ENCODE measurements at places on chromosomes 7 and 10.

DNA sequence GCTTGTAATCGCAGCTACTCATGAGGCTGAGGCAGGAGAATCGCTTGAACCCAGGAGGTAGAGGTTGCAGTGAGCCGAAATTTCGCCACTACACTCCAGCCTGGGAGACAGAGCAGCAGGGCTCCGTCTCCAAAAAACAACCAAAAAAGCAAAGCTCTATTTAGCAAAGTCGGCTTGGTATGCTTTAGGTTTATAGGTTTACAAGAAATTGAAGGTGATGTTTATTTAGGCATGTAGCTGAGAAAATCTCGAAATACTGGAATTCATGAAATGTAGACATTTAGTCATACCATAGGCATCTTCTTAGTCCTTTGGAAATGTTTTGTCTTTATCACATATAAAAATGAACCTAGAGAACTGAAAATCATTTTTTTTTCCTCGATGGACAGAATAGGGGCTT, 453.8 kb upstream of the ANKRD30A start:
- DNase-seq = no peak

DNA sequence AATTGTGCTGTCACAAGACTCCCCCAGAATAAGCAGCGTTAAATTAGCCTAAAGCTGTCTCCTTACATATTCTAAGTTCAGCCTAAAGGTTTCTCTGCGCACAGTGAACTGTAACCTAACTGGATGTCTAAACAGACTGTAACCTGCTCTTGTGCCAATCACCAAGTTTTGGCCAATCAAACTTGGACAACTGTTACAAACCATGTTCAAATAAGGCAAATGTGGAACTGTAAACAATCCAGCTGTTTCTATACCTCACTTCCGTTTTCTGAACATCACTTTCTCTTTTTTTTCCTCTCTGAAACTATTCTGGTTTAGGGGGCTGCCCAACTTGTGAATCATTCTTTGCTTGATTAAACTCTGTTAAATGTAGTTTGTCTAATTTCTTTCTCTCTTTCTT, 252.2 kb upstream of the HABP2 start:
- no peak for DNase-seq

GRCh38 chr10:6348096-6348874, 145.6 kb downstream of the PFKFB3 start:
- DNase-seq = peak; percentile 50

DNA sequence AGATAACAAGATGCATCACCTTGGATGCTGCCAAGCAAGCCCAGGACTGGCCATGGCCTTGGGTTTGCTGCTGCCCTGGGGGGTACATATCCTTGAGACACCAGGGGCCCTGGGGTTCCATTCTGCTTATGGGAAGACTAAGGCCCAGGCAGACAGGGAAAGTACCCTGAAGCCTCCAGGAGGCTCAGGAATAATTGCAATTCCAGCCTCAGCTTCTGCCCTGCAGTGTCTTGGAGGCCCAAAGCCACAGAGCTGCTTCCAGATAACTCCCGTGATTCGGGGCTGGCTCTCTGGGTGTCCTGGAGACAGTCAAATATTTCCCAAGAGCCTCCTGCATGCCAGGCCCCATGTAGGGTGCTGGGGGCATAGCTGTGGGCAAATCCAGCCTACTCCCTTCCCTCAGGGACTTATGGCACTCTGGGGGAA, 22.6 kb downstream of the MYL10 start:
- no peak for DNase-seq

GRCh38 chr7:101169110-101169837, 3.9 kb upstream of the VGF start:
- DNase-seq = no peak

DNA sequence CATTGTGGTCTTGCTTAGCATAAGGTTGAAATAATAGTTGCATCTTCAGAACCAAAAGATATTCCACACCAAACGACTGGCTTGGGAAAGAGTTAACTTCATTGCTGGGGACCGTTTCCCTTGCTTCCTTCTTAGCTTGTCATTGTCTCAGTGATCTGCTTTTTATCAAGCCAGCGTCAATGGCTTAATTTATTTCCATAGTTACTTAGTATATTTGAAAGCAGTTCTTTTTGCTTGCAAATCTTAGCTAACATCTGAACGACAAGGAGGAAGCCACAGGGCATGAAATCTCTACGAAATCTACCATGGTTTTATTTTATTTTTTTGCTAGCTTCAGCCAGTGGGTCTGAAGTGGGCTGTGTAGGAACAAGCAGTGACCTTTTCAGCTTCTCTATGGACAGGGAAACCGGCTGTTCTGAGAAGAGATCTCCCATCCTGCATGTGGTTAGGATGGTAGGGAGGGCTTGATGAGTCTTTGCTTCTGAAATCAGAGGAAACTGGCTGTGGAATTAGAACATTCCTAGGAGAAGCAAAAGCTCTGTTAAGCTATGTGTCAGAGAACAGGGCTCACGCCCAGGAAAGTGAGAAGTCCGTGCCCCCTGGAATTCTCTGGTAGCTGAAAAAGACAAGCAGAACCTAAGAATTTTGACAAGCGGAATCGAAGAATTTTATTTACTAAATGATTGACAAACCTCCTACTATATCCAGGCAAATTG, 8.0 kb downstream of the SLC18A2 start:
- no peak for DNase-seq
